ENCODE measurements at places on chromosomes 7 and 10.

- DNase-seq, result no peak
These were observed 99.1 kb downstream of the ZNF680 start for GRCh38 chr7:64463636-64464375.

GRCh38 chr7:140435252-140435895 is 31.5 kb downstream of the RAB19 start:
- DNase-seq, result no peak

DNA sequence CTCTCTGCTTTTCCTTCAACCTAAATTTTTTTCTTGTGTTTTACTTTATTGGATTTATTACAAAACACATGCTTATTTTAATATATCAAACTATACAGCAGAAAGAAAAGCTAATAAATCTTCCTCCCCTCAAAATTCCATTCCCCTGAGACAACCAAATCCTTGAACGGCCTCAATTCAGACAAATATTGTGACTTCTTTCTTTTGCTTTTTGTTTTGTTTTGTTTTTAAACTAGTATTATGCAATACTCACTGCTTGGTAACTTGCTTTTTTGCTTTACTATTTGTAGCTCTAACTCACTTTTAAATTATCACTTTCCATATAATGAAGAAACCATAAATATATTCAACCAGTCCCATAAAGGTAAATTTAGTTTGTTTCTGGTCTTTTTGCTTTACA is 59.4 kb upstream of the CDK1 start:
- no peak for DNase-seq

- no peak for DNase-seq
These were observed 48.1 kb downstream of the DRGX start for GRCh38 chr10:49347827-49348226.

GRCh38 chr7:1271046-1271445 is 38.4 kb downstream of the UNCX start:
- DNase-seq, result no peak

- peak; percentile 78 for DNase-seq
These were observed 190.9 kb downstream of the REEP3 start for GRCh38 chr10:63711867-63712716.

DNA sequence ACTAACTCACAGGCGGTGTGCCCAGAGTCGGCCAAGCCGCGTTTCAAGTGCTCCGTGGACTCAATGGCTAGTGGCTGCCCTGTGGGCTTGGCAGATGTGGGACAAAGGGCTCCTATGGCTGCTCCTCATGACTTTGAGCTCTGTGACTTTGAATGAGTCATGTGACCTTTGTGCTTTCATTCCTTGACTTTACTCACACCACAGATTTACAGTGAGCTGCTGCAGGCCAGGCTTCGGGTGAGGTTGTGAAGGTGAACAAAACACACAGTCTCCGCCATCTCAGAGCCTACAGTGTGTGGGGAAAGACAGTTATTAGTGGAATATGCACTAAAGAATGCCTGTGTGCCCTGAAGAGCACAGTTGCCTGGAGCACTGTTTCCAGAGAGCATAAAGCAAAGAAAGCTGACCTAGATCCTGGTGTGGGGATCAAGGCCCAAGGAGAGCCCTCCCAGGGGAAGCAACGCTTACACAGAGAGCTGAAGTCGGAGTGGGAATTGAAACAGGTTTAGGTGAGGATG is 29.7 kb upstream of the PLEKHA1 start:
- no peak for DNase-seq

GRCh38 chr7:44291733-44292419 is 33.5 kb downstream of the CAMK2B start:
- no peak for DNase-seq

DNA sequence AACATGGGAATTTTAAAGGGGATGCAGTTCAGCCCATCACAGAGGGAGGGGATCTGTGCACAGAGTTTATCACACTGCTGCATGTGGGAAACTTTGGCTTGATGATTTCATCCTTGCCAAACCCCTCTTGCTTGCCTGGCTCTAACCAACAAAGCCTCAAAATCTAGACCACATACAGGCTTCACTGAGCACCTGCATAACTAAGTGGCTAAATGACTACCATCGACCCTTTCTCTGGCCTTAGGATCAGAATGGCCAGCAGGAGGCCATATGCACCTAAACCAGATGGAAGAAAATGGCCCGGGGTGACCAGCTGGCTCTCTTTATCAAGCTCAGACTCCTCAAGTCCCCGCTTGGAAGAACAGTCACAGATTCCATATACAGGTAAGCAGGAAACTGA is 15.6 kb upstream of the ZNF25 start:
- DNase-seq, result no peak

- DNase-seq, result no peak
These were observed 33.2 kb upstream of the CALU start for GRCh38 chr7:128705891-128706333.

GRCh38 chr7:20577441-20578071 is 37.9 kb upstream of the ABCB5 start:
- no peak for DNase-seq

DNA sequence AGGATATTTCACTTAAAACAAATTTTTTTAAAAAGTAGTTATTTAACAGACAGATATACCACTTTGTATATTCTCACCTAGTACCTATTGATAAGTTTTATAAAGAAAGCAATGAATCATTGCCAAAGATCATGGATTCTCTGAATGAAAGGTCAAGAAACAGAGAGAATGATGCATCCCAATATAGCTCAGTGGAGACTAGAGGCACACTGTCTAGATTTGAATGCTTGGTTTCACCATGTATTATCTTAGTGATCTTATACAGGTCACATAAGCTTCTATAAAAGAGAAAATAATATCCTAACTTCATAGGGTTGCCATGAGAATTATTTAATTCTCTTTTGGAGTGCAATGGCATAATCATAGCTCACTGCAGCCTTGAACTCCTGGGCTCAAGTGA is 87.0 kb upstream of the LRRN3 start:
- DNase-seq, result no peak

GRCh38 chr10:117616179-117616578 is 73.6 kb downstream of the EMX2 start:
- DNase-seq, result no peak

- DNase-seq, result no peak
These were observed 13.8 kb downstream of the SUFU start for GRCh38 chr10:102517553-102517952.

DNA sequence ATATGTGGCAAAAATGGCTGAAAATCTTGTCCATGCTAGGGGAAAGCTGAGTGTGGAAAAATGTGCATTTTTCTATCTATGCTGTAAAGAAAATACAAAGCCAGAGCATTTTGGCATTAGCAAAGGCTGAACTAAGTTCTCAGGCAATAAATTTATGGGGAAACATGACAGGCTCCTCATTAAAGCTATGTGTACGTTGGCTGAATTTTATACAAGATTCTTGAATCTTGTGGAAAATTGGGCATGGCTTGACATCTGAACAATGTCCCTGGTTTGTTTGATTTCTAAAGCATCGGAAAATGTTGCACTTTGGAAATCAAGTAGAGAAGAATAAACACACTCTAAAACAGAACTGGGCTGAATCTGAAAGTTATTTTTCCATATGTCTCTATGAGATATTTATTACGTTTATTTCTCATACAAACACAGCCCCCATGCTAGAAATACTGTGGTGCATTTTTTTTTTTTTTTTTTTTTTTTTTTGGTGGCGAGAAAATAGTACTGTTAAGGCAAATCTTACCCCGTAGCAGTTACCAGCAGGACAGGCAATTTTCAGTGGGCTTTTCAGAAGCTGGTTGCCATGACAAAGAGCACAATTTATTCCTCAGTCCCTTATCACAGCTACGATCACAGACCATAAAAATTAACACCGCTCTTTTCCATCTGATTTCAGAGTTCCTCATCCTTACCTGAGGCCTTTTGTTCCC is 16.9 kb downstream of the CPA1 start:
- no peak for DNase-seq

- no peak for DNase-seq
These were observed 185.7 kb upstream of the AUTS2 start for GRCh38 chr7:69412331-69413146.

- DNase-seq, result no peak
These were observed 467.0 kb upstream of the POT1 start for GRCh38 chr7:125396466-125397151.

DNA sequence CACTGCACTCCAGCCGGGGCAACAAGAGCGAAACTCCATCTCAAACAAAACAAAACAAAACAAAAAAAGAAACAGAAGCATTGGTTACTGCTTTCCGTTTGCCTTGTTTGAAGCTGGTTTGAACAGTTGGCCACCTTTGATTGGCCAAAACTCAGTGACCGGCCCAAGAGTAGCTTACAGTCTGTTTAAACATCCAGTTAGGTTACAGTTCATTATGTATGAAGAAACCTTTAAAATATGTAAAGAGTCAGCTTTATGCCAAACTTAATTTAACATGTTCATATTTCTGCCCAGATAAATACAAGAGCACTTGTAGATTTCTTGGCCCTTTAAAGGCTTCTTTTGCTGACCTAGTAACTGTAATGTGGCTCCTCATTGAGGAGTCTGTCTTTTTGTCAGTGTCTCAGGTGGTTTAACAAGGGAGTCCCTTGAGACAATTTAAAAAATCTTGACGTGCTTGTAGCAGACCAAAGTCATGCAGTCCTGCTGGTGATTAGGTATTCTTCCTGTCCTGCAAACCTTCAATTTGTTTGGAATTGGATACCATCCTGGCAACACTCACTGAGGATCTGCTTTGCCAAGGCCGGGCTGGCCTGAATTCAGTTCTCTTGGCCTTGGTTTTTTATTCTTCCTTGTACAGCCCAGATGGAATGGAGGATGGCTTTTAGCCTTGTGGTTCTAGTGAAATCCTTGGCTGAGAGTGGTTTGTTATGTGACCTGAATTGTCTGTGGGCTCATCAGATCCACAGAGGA is 128.9 kb downstream of the PLXDC2 start:
- no peak for DNase-seq

DNA sequence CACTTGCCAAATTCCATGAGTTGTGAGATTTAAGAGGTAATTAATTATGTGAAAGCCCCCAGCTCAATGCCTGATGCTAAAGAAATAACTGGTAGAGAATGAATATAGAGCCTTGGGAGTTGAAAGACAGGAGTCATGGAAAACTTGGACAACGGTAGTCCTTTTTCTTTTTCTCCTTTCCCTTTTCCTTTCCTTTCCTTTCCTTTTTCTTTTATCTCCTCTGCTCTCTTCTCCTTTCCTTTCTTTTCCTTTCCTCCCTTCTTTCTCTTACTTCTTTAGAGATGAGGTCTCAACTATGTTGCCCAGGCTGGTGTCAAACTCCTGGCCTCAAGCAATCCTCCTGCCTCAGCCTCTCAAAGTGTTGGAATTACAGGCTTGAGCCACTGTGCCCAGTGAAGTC is 7.9 kb upstream of the TSPAN15 start:
- DNase-seq, result no peak

- DNase-seq, result no peak
These were observed 1454.1 kb downstream of the GATA3 start for GRCh38 chr10:9508606-9509005.

DNA sequence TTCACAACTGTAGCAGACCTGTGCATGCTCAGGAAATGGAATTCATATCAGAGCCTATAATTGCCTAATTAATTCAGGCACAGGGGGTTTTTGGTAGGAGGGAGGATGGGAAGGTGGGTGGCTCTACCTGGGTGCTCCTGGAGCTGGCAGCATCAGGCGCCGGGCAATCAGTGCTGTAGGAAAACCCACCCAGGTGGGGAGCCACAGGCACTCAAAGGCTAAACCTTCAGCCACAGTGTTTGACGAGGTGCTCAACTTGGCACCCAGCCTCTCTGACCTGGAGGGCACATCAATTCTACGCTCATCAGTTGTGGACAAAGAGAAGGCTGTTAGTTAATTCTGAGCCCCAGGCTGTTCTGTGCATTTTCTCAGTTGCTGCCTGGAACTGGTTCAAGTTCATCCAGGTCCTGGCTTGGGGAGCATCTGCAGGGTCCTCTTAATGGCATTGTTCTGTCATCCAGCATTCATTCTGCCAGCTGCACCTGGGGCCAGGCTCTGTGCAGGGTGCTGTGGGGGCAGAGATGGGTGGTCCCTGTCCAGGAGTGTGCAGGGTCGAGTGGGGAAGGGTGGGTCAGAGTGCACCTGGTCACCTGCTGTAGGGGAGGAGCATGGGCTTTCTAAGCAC is 54.1 kb upstream of the NPTX2 start:
- DNase-seq, result no peak

GRCh38 chr10:102399217-102400021 is 3.9 kb downstream of the NFKB2 start:
- DNase-seq, result peak; percentile 63

DNA sequence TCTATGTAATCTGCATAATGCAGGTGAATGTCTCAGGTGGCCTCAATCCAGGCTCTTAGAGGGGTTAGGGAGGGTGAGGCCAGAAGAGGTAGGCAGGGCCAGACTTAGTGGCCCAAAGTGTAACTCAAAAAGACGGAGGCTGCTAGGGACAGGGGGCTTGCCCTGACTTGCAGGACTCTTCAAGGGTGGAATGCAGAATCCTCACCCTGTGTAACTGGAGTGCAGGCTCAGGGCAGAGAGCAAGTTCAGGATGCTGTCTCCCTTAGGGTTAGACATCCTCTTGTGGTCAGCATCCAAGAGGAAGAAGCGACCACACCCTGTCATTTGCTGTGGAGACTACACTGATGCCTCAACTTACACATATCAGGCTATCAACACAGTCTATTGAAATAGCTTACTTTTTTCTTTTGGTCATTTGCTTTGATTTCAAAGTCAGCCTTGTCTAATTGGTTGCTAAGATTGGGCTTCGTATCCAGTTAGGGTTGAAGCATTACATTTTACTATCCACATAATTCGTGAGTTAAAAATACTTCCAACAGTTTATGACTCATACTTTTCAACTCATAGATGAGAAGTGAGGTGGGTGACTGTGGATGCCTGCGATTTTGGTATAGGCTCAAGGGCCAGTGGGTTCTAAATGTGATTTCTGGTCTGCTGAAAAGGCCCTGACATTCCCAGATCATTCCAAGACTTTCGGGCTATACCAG is 563.6 kb downstream of the SUGCT start:
- DNase-seq, result no peak

DNA sequence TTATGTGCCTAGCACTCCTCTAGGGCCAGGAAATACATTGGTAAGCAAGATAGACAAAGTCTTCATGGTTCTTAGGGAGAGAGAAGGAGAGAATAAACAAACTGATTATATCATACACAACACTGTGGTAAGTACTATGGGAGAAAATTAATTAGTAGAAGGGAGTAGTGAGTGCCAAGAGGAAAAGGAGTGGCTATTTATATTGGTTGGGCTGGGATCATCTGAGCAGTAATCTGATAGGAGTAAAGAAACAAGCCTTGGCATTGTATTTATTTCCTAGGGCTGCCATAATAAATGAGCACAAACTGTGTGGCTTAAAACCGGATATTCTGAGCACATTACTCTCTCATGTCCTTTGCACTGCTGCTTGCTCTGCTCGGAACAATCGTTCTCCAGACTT is 158.1 kb upstream of the PHF14 start:
- DNase-seq, result no peak

DNA sequence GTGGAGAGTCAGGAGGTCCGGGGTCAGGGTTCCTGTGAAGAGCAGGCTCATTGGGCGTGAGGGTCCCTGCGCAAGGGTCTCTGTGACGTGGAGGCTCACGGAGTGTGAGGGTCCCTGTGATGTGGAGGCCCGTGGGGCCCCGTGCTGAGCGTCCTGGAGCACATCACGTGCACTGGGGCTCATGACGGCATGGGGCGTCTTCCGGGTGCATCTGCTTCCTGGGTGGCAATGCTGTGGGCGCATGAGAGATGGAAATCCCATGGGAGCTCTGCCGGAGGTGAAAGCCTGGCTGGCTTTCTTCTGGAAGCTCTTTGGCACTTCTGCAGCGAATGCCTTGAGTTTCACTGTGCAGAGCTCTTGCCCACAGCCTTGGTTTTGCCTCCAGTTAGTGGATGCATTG is 71.4 kb downstream of the WDR37 start:
- no peak for DNase-seq

Data from brain pericyte (primary cell).